ENCODE measurements at places on chromosomes 16 and 17.
A peak's percentile ranks its signal among the peaks of the same experiment; 100 is the strongest.

DNA sequence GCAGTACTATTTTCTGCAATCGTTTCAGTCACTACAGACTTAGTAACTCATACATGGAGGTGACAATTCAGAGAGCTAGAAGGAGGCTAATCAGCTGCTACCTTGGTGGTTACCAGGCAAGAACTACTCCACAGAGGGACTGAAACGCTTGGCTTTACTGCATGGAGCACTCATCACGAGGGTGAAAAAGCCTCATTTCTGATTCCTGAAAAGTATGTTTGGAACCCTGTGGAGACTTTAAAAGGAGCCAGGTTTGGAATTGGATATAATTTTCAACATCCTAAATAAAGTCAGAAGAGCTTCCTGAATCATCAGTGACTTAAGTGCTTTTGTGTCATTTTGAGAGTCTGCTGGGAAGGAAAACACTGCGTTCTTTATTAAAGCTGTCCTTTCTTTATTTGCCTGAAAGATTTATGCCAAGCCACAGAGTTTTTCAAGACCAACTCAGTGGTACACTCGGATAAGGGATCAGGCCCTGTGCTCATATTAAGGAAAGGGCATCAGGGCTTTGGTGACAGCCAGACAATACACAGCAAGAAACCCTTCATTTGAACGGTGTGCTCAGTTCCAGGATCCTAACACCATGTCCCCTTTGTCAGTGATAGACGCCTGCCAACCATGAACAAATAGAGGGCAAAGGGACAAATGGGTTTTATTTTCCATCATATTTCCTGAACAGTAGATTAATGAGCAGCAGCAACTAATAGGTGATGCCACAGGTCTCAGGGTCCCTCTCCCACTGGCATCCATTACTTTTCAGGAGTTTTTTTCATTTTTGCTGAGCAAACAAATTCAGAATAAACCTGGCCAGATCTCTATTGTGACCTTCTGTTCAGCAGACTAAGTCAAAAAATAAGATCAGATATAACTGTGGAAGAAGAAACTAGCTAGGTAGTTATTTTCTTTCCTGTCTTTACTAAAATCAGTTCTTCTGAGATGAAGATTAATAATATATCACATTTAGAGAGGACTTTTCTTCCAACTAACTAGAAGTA, 80.5 kb upstream of the CLEC18B start:
- peaks cover 21% of the 10 kb centered on the region for H3K36me3 ChIP-seq
- H3K27me3 ChIP-seq, result no peaks in the 10 kb centered on the region
- no peaks in the 10 kb centered on the region for H3K4me1 ChIP-seq
- H3K4me3 ChIP-seq, result no peak overlapping the region
- H3K27ac ChIP-seq, result no peak overlapping the region

DNA sequence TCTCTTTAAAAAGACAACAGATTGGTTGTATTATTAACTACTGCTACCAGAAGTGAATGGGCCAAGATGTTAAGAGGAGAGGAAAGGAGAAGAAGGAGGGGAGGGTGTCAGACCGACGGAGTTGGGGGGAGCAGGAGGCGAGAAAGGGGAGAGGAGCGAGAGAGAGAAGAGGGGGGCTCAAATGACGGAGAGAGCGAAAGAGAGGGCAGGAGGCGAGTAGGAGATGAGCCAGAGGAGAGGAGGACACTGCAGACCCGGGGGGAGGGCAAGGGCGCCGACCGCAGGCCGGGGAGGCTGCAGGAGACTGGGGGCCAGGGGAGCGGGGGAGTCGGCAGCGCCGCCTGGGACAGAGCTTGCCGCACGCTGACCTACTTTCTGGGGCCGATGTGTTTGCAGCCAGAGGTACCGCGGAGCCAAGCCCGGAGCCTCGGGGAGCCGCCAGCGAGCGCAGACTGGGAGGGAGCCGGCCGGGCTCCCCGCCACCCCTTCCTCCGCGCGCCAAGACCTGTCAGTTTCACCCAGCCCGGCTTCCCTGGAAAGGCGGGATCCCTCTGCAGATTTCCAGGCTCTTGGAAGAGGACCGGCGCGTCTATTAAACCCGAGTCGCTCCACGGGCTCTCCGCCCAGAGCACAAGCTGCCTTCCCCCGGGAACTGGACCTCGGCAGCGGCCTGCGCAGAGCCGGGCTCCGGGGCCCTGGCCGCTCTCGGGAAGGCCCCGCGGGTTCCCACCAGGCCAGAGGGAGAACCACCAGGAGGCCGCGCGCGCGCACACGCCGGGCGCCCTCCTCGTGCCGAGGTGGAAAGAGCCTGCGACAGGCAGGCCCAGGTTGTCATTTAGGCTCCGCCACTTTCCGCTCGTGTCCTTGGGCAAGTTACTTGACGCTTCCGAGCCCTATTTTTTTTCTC, 74.6 kb downstream of the CMC2 start:
- peak overlapping the region; percentile 59 for H3K4me3 ChIP-seq
- H3K27me3 ChIP-seq, result peaks cover 52% of the 10 kb centered on the region
- no peaks in the 10 kb centered on the region for H3K36me3 ChIP-seq
- DNase-seq, result no peak
- no peak overlapping the region for H3K27ac ChIP-seq

GRCh38 chr17:7833795-7834541, at the start of gene KDM6B:
Gene KDM6B (plus strand): TSS chr17:7834217. CDS start chr17:7845555, 11,338 bp downstream.
- peak within 1 kb of the TSS; percentile 91 for H3K4me3 ChIP-seq
- H3K36me3 ChIP-seq, result no peaks in the 10 kb centered on the region
- peaks cover 15% of the 10 kb centered on the region for H3K27me3 ChIP-seq
- H3K27ac ChIP-seq, result peak within 1 kb of the TSS; percentile 89

DNA sequence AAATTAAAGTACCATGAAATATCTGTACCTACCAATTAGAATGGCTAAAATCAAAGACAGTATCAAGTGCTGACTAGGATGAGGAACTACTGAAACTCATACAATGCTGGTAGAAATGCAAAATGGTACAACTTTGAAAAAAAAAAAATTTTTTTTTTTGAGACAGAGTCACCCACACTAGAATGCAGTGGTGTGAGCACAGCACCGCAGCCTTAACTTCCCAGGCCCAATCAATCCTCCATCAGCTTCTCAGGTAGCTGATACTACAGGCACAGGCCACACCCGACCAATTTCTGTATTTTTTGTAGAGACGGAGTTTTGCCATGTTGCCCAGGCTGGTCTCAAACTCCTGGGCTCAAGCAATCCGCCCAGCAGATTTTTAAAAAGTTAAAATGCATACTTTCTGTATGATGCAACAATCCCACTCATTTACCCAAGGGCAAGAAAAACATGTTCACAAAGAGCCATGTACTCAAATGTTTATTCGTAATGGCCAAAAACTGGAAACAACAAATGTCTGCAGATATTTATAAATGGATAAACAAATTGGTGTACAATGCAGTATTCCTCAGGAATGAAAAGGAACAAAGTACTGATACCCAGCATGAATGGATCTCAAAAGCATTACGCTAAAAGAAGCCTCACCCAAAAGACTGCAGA, 8.7 kb downstream of the SMURF2 start:
- peaks cover 15% of the 10 kb centered on the region for H3K4me1 ChIP-seq
- no peak for DNase-seq
- H3K27me3 ChIP-seq, result no peaks in the 10 kb centered on the region
- H3K4me3 ChIP-seq, result no peak overlapping the region

DNA sequence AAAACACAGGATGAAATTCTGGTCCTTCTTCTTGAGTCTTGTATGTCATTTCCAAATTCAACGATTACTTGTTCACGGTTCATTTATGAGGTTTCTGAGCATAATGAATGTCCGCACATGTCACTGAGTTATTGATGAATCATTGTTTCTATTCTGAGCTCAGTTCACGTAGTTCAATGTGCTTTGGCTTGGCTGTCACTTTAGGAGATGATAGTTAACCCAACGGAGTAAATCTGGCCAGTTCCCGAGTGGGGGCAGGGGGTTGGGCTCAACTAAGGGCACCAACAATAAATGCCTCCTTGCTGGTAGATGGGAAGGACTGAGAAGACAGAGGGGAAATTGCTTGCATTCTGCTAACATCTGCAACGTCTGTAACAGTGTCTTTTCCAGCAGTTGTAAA, 239.4 kb upstream of the HSBP1 start:
- H3K4me3 ChIP-seq, result no peak overlapping the region
- H3K27ac ChIP-seq, result no peak overlapping the region
- DNase-seq, result no peak
- H3K4me1 ChIP-seq, result no peaks in the 10 kb centered on the region
- no peaks in the 10 kb centered on the region for H3K27me3 ChIP-seq

Measured in activated T-helper 2 cell treated with anti-CD3 and anti-CD28 coated beads, Interferon-gamma antibody, Interleukin-2, Interleukin-4, amounts not matched to agents 10 μg/mL and 5 μg/mL and 100 μg/mL, durations not matched to agents 14 hours and 24 hours and 36 hours (primary cell).